Uterus (tissue), 4 donors: ENCODE measurements at places on chromosomes 3 and 15.
A peak's percentile ranks its signal among the peaks of the same experiment; 100 is the strongest.

- no peak for DNase-seq
Measured at GRCh38 chr3:7630925-7631324, 770.0 kb downstream of the GRM7 start.

DNA sequence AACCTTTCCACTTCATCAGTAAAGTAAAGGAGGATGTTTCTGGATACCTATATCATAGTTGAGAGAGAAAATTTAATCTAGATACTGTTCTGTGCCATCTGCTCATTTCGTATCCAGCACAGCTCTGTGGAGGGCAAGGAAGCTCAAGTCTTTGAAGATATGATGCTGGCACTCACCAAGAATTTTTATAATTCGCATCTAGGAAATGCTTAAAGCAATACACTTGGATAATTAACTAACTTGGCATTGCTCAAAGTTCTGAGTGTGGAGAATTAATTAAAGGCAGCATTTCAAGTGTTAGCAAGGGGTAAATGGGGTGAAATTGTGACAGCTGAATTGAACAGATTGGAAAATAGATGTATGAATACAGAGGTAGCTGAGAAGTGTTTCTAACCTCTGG lies 213.2 kb downstream of the KCNMB2 start:
- no peak for DNase-seq

DNA sequence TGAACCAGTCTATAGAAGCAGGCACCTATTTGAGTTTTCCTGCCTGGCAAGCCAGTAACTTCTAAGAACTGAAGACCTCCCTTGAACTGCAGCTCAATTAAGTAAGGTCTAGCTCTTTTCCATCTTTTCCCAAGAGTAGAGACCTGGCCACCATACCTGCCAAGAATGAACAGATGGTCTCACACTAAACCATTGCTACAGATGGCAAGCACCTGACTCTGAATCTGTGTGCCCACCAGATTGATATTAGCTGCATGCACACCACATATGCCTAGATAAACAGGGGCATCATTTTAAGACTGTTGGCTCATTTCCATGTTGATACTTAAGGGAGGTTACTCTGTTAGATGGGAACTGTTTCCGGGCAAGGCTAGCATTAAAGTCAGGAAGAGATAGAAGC lies 34.8 kb upstream of the GSK3B start:
- no peak for DNase-seq

DNA sequence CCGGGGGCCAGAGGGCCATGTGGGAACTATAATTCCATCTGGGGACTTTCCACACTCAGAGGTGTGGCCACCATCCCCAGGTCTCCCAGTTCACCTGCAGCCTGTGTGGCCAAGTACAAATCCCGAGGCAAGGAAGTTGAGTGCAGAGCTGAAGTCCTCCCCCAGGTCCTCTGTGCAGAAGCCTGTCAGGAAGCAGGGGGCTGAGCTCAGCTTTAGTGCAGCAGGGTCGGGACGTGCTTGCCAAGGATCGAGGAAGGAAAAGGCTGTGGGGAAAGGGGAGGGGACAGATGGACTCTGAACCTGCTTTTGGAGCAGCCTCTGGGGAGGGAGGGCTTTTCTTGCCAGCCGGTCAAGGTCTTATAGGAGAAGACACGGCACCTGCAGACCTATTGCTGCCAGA lies 67.7 kb downstream of the CHRNA7 start:
- no peak for DNase-seq

DNA sequence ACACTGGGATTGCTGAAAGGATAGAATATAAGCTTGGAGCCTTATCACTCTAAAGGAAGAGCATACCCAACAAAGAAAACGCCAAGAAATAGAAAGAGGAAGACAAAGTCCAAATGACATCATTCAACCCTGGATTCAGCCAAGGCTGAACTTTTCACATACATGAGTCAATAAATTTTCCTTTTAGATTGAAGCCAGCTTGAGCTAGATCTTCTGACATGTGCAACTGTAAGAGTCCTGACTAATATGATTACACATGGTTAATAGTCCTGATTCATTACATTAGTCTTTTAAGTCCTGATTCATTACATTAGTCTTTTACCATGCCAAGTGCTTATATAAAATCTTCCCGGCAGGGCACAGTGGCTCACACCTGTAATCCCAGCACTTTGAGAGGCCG lies 13.6 kb upstream of the DENND6A start:
- no peak for DNase-seq

- peak; percentile 36 for DNase-seq
Measured at GRCh38 chr3:30751610-30752299, 142.7 kb downstream of the GADL1 start.

GRCh38 chr15:51390966-51391422 lies 49.5 kb downstream of the GLDN start:
- no peak for DNase-seq

DNA sequence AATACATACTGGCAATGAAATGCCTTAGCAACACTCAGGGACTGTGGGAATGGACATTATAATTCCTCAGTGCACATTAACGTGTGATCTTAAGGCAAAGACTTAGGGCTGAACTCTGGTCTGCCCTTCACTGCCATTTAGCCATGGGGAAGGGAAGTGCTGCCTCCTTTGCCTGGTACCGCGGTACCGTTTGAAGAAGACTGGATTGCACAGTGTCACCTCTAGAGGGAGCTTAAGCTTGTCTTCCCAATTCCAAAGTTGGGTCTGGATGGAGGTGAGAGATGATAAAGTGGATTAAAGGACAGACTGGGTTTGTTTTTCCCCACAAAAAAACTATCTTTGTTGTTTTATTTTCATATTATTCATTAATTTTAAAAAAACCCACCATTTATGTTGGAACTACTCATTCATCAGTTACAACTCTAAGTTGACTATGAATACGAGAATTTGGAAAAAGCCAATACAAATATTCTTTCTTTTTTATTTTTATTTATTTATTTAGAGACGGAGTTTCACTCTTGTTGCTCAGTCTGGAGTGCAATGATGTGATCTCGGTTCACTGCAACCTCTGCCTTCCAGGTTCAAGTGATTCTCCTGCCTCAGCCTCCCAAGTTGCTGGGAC lies 60.0 kb upstream of the SYN2 start:
- DNase-seq: no peak

GRCh38 chr15:25797936-25798901 lies 64.9 kb downstream of the ATP10A start:
- no peak for DNase-seq

DNA sequence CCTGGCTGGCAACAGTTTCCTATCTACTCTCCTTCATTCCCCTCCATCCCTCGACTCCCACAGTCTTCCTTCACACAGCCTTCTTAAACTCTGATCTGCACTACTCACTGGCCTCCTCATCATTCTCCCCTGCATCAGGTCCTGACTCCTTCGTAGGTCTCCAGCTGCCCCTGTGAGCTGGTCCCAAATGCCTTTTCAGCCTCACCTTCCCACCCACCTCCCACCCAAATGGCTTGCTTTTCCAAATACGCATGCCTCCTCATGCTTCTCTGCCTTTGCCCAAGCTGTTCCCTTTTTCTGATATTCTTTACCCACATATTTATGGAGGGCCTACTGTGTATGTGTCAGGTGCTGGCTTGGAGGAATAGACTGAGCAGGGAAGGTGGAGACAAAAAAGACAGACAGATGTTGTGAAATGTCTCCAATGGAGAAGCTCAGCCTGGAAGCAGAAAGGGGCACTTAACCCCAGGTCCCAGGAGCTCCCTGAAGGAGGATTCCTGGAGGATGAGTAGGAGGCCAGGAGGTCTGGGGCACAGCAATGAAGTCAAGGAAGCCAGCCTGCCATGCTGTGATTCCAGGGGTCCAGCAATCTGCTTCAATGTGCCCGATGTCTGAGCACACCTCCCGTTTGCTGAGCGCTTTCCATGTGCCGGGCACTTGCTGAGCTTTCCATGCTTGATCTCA lies 252.2 kb downstream of the SHQ1 start:
- no peak for DNase-seq

GRCh38 chr3:101117980-101118379 lies 124.8 kb upstream of the ABI3BP start:
- no peak for DNase-seq

DNA sequence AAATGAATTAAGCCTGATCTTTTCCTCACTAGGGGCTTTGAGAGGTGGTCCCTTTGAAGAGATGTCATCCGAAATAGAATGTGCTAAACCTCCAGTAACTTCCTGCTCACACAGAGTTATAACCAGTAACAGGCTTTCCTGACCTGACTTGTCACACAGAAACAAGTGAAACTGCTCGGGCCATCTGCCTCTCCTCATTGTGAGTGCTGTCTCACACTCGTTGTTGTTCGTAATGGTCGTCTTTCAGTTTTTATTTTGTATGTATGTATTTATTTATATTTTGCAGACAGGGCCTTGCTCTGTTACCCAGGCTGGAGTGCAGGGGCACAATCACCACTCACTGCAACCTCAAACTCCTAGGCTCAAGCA lies 24.0 kb downstream of the ACSBG1 start:
- no peak for DNase-seq

DNA sequence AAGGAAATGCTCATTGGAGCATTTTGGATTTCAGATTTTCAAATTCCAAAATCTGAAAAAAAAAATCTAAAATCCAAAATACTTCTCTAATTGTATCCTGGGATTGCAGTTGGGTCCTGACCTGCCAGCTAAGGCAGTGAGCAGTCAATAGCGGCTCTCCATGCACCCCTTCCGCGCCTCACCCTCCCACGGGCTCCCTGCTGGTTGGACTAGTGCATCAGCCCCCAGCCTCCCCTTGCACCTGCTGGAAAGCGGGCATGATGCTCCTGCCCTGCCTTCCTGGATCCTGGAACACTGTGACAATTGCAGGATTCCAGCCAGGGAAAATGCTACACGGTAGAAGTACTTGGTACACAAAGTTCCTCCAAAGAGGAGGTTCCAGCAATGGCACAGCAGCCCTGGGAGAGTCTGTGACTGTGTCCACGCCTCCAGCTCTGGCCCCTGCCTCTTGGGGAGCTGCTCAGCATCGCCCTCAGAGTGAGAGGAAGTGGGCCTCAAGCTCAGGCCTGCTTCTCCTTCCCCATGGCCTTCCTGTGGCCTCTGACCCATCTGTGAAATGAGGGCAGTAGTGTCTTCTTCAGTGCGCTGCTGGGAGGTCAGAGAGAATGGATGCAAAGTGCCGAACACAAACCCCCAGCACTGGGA lies 39.5 kb upstream of the CHRNB4 start:
- no peak for DNase-seq

GRCh38 chr3:117692416-117692995 lies 982.9 kb downstream of the TUSC7 start:
- no peak for DNase-seq

- DNase-seq: peak; percentile 39
Measured at GRCh38 chr3:194879991-194880939, 194.6 kb downstream of the FAM43A start.

- DNase-seq: no peak
Measured at GRCh38 chr15:26662283-26662682, 110.6 kb downstream of the GABRB3 start.

GRCh38 chr3:109265295-109265694 lies 51.0 kb downstream of the DPPA2 start:
- no peak for DNase-seq

DNA sequence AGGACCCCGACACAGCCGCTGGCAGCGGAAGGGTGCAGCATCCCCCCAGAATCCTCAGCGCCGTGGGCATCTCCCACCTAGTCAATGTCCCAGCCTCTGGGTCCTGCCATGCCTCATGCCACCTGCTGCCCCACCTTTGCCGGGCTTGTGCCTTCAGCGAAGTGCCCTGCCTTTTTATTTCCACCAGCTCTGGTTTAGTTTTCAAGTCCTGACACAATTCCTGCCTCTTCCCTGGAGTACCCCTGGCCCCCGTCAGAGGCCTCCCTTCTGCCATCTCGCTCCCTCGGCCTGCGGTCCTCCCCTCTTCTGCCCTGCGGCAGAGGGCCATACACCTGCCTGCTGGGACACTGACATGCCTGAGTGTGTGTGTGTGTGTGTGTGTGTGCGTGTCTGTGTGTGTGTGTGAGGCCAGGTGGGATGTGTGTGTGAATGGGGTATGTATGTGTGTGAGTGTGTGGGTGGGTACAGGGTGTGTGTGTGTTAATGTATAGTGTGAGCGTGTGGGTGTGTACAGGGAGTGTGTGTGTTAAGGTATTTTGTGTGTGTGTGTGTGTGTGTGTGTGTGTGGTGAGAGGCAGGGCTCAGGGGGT lies 129.9 kb downstream of the SMAD6 start:
- no peak for DNase-seq

DNA sequence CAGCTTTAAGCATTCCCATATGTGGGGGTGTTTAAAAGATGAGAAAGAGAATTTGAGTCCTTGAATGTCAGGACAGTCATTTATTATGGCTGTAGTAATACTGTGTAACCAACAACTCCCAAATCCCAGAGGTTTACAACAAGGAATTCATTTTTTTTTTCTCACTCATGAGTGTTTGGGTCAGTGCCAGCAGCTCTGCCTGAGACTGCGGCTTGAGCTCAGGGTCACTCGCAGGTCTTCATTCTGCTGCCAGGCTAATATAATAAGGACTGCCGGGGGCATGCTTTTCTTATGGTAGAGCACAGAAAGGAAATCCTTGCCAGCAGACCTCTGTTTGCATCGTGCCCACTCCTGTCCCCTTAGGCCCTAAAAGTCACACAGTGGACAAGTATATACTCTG lies 277.9 kb upstream of the LMCD1 start:
- no peak for DNase-seq

- no peak for DNase-seq
Measured at GRCh38 chr15:100628746-100629145, 26.4 kb downstream of the ASB7 start.

GRCh38 chr15:74200412-74200815 lies 2.2 kb downstream of the STRA6 start:
- peak; percentile 69 for DNase-seq

DNA sequence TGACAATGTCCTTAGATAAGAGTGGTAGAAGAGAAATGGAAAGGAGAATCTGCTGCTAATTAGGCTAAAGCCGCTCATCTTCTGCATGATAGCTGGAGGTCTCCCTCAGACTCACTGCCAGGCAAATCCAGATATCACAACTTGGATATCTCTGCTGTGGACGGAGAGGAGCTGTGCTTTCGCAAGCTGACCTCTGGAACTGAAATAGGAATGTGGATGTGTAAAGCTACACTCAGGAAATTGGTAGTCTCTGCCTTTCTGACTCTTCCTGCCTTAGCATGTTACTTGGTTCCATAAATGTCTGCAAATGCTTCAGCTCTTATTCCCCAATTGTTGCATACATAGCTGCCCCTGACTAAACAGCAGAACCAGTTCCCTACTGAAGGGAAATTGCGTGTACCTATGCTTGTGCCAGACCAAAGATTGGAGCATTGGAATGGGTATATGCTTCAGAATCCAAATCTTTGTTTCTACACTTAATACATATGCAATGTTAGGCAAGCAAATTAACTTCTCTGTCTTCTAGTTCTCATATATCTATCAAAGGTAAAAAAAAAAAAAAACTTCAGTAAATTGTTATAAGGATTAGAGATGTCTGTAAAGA lies 74.7 kb upstream of the ROBO2 start:
- no peak for DNase-seq

GRCh38 chr3:197103766-197104165 lies 74.1 kb upstream of the MELTF start:
- no peak for DNase-seq

- DNase-seq: no peak
Measured at GRCh38 chr3:123459862-123460261, 11.0 kb upstream of the ADCY5 start.

- DNase-seq: no peak
Measured at GRCh38 chr3:50658831-50659230, 15.9 kb upstream of the DOCK3 start.

- no peak for DNase-seq
Measured at GRCh38 chr3:2511356-2511755, 412.7 kb downstream of the CNTN4 start.
